ENCODE measurements at places on chromosomes 6 and 20.

GRCh38 chr20:22303523-22303922 lies 280.8 kb downstream of the FOXA2 start:
- DNase-seq, result no peak

DNA sequence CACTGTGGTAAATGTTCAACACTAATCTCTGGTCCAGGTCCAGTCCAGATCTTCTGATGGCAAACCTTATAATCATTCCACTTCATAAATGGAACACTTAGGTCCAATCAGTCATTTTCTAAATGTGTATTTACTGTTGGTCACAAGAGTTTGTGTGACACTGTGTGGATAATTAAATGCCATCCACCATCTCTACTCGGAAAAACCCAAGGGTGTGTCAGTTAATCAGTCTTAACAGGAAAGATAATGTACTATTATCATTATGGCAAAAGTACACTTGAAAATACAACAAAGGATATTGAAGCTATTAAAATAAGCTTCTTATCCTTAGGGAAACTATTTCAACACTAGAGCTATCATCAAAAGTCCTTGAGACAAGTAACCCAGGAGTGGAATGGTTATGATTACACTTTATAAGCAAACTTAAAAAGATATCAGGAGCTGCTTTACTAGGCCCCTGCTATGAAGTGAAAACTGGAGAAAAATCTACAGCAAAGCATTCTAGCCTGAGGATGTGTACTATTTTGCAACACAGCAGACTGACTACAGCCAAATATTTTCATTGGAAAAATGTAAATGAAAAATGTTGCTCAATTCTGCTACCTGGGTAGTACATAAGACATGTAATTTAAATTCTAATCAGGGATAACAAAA lies 227.9 kb downstream of the LAMA2 start:
- DNase-seq, result no peak

GRCh38 chr6:99810942-99811620 lies 182.9 kb downstream of the MCHR2 start:
- no peak for DNase-seq

- no peak for DNase-seq
Observed at GRCh38 chr6:42093582-42094329, 43.4 kb downstream of the TAF8 start.

DNA sequence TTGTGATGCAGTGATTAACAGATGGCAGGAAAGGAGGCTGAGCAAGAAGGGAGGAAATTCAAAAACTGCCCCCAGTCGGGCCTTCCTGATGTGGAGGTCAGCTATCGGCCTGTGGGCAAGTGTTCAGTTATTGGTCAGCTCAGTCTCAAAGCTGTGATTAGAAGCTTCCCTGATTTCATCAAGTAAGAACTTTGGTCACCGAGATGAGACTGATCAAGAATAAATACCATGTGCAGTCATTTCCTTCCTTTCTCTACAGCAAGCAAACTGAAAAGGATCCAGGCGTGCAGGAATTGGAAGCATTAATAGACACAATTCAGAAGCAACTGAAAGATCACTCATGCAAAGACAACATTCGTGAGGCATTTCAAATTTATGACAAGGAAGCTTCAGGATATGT lies 69.7 kb downstream of the EFHC1 start:
- DNase-seq, result no peak

- DNase-seq, result peak; percentile 41
Observed at GRCh38 chr6:133921249-133921859, 31.7 kb upstream of the TBPL1 start.

DNA sequence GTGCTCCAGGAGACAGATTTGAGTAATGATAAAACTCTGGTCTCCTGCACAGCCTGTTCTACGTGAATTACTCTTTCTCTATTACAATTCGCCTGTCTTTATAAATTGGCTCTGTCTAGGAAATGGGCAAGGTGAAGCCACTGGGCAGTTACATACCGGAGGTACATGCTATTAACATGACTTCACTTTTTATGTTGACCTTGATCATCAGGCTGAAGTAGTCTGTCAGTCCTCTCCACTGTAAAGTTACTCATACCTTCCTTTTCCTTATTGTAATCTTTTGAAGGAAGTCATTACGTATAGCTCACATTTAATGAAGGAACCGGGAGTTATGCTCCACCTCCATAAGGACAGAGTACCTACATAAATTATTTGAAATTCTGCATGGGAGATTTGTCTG lies 19.9 kb upstream of the KHDC1 start:
- no peak for DNase-seq

GRCh38 chr6:5634525-5634924 lies 372.2 kb downstream of the NRN1 start:
- no peak for DNase-seq

DNA sequence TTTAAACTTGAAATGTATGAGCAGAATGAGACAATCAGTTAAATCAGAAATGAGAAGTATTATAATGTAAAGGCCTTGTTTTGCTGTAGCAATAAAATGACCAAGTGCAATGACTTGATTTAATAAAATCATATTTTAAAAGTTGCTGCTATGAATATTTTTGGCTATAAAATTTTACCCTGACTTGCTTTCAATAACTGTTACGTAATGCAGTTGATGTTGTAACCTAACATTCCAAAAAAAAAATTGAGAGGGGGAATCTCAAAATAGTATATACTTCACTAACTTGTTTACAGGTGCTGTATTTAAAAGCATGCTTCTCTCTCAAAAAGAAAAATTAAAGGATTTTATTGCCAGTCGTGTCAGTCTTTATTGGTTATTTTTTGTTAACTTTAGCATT lies 71.6 kb upstream of the ADGRF4 start:
- no peak for DNase-seq

- DNase-seq, result no peak
Observed at GRCh38 chr6:116136933-116137340, 11.0 kb upstream of the COL10A1 start.

GRCh38 chr6:7045331-7045730 lies 62.4 kb upstream of the RREB1 start:
- no peak for DNase-seq

GRCh38 chr6:22095836-22096235 lies 201.0 kb downstream of the PRL start:
- no peak for DNase-seq

DNA sequence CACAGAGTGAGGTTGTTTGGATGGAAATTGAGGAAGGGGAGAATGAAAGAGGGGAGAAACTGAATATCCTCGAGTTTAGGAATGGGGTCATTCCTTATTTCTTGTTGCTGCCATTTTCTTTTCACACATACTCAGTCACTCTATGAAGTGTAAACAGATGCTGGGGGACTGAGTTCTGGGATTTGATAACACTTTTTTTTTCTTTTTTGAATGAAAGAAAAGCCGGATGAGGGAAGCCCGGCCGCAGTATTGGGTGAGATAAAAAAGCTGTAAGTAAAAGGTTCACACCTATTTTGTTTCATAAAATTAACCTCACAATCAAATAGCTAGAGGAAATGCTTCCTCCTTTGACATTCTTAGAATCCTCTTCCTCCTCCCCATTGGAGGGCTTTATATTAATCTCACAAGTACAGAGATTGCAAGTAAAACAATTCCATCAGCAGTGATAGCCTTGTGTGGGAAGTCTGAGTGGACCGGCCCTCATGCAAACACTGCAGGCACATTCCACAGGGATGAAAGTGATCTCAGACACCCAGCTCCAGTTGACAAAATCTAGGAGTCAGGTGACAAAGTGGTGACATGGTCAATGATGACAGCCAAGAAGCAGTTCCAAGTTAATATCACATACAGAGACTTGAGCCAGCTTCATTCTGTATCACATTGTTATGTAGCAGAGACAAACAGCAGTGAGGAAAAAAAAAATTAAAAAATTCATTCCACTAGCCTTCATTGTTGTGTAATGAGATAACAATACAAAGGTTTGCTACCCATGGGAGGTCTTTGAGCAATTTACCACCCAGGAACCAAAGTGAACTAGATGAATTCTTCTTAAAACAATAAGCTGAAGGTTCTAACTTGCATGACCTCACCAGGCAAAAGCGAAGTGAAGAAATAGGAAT lies 391.1 kb upstream of the HSF2 start:
- DNase-seq, result no peak

GRCh38 chr20:57957411-57958049 lies 247.7 kb upstream of the PMEPA1 start:
- DNase-seq, result no peak

GRCh38 chr6:41408576-41408975 lies 73.2 kb downstream of the NCR2 start:
- no peak for DNase-seq

DNA sequence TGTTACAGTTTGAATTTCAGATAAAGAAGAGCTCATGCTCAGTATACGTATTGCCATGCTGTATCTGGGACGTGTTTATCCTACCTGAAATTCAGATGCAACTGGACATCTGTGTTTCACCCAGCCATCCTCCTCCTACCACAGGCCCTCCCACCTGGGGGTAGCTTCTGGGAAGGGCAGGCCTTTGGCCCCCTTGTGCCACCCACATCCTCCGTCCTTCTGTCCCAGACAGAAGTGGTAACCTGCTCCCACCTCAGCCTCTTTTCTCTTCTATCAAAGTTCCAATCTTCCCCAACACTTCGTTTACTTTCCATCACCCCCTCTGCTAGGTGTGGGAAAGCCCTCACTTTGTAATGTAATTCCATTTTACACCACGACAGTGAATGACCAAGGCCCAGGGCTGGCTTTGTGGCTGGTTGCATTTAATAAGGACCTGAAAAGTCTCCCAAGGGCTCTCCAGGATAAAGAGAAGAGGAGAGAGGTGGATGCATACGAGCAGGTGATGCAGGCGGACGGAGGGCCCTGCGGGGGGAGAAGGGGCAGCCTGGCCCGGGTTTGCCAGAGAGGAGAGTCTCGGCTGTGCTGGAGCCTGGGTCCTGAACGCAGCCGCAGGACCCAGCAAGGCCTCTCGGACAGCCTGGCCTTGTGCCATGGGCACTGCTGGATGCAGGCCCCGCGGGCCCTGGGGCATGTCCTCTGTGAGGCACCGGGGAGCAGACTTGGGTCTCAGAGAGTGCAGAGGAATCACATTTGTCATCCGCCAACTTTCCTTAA lies 98.4 kb downstream of the PSMB1 start:
- DNase-seq, result no peak

- no peak for DNase-seq
Observed at GRCh38 chr6:156154896-156155295, 622.3 kb upstream of the ARID1B start.

DNA sequence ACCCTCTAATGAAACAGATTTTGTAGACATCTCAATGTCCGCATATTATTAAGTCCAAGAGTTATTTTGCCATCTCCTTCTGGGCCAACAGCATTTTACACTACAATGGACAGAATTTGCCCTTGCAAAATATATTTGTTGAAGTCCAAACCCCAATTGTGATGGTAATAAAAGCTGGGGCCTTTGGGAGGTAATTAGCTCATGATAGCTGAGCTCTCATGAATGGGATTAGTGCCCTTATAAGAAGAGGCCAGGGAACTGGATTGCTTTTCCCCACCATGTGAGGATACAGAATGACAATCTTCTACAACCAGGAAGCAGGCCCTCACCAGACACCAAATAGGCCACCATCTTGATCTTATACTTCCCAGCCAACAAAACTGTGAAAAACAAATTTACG lies 44.9 kb upstream of the MTRF1L start:
- no peak for DNase-seq

- DNase-seq, result no peak
Observed at GRCh38 chr6:143629104-143630080, 48.4 kb upstream of the PHACTR2 start.

GRCh38 chr6:19329078-19329477 lies 508.1 kb upstream of the ID4 start:
- no peak for DNase-seq

DNA sequence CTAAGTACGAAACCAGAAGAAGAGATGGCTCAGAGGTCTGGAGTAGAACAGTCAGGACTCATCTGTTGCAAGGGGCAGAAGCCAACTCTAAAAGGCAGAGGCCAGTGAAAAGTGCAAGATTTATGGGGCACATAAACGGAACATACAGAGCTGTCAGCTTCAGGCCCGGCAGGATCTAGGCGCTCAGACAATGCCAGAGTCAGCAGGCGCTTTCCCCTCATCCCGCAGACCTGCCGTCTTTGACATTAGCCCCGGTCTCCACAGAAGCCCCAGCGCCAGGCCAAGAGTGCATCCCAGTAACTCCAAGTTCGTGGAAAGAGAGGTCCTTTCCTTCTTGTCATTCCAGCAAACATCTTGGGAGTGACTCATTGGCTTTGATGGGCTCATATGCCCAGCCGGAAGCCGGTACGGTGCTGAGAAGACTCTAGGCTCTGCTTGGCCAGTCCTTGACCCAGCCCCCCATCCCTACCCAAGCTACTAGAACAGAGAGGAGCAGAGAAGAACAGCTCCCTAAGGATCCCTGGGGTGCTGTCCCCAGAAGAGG lies 260.9 kb downstream of the TAF4 start:
- DNase-seq, result no peak

- no peak for DNase-seq
Observed at GRCh38 chr6:130602151-130602770, 224.9 kb upstream of the SMLR1 start.

DNA sequence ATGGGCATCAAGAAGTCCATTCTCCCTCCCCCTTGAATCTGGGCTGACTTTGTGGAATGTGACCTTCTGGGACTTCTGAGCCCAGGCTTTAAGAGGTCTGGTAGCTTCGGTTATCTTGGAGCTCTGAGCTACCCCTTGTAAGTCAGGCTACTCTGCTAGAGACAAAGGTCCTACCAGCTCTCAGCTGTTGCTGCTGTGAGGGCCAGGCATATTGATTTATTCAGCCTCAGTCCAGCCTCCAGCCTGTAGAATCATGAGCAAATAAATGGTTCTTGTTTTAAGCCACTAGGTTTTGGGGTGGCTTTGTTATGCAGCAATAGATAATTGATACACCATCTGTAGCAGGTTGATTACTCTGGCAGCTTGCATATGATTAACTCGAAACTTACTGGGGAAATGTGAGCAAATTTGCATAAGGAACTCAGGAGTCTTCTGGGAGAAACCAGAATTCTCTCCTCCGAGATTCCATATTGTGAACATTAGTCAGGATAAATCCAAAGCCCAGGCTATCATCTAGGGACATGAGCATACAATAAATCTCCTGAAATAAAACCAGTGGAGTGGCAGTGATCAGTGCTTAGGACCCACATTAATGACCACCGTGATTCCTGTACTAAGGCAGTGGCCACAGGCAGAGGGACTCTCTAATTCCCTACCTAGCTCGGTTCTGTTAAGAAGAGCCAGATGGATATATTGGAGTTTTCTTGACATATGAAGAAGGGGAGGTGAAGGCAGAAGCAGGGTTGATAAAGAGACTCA lies 336.1 kb downstream of the CDC5L start:
- DNase-seq, result no peak

DNA sequence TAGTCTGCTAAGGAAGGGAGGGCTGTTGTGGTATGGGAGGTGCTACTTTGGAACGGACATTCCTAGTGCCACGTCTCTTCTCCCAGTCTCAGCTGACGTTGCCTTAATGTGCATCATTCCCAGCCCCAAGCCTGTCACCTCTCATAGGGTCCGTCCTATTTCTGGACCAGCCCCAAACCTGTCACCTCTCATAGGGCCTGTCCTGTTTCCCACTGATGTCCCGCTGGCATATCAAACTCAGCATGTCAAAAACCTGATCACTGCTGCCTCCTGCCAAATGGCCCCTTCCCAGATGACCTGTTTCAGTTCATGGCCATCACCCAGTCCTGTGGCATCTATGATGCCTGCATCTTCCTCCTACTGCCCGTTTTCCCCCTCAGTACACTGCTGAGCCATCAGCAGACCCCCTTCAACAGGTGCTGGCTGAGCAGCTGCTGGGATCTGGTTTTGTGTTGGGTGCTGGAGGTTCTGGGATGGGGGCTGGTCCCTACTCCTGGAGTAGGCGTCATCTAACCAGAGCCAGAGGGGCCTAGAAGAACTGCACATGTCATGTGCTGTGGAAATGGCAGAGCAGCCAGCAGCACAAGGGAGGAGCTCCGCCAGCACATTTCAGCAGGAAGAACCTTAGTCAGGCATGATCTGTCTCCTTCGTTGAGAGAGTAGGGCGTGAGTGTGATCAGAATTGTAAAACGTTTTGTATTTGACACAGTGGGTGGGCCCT lies 3.3 kb downstream of the ENTPD6 start:
- no peak for DNase-seq
